ENCODE measurements at places on chromosomes 3 and 15.
A peak's percentile ranks its signal among the peaks of the same experiment; 100 is the strongest.

DNA sequence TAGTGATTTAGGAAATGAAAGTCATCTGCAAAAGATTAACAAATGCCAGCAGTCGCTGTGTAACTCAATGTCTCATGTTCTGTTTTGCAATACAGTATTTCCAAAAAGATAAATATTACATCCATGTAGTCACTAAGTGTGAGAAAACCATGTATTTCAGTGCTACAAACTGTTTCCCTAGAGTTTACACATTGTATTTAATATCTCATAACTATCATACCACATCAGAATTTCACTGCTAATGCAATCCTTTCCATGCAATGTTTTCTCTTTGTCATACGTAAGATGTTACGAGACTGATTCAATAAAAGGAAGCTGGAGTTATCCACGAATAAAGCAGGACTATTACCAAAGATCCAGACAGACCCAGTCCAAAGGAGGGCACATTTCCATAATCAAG, 269.4 kb downstream of the GBE1 start:
- no peak for DNase-seq

GRCh38 chr3:117350371-117350770, 640.8 kb downstream of the TUSC7 start:
- DNase-seq = no peak

- no peak for DNase-seq
Measured at GRCh38 chr15:81295486-81296121, 28.3 kb downstream of the STARD5 start.

DNA sequence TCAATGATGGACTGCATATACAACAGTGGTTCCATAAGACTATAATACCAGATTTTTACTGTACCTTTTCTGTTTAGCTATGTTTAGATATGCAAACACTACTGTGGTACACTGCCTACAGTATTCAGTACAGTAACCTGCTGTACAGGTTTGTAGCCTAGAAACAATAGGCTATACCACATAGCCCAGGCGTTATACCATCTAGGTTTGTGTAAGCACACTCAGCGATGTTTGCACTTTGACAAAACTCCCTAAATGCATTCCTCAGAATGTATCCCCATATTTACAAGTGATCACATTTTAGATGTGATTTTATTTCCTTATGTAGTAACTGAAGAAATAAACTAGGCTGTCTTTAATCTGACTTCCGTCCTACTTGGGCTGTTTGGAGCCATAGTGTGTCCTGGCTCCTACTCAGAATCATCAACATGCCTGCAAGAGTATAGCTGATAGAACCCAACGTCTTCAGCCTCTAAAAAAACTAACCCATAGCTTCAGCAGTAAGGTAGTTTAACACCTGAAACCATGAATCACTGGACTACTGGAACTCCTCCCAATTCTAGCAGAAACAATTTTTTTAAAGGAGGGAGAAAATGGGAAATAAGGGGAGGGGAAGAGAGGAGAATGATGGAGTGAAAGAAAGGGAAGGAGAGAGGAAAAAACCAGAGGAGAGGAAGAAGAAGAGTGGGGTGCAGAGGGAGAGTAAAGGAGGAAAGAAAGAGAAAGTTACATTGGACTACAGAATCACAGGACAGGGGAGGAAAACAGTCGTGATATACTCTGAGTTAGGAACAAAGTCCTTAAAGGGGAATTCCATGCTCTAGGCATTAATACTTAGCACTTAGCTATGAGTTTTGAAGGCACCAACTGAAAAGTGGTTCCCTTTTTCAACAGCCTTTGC, 67.7 kb upstream of the PLXND1 start:
- no peak for DNase-seq

DNA sequence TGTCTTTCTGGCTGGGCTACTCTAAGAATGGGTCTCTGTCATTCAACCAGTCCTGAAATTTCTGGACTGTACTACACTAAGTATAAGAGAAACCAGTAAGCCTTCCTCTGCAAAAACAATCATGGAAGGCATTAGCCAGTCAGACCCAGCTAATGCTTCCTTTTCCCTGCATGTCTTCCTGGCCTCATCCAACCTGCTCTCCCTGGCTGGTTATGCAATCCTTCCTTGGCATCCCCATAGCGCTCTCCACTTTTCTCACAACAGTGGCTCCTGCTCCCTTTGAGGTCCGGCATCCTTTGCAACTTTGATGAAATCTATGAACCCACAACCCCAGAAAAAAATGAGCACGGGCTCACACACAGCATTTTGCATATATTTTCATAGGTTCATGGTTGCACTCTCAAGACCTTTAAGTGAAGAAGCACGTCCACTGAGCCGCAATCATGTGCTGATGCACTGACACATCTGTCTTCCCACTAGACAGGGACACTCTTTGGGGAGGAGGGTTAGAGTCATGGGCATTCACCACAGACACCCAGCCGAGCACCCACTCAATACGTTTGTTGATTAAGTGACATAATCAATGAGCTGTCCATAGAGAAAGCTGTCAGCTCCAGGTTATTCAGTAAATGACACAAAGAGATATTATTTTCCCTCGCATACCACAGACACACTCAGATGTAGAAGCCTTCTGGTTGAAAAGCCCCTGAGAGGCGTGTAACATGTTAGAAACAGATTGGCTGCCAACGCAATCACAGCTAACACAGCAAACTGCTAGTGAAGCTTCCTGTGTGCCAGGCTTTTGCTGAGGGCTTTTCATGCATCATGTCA, 66.7 kb downstream of the PLD1 start:
- no peak for DNase-seq

- no peak for DNase-seq
Measured at GRCh38 chr15:78461171-78461888, 23.3 kb downstream of the IREB2 start.

DNA sequence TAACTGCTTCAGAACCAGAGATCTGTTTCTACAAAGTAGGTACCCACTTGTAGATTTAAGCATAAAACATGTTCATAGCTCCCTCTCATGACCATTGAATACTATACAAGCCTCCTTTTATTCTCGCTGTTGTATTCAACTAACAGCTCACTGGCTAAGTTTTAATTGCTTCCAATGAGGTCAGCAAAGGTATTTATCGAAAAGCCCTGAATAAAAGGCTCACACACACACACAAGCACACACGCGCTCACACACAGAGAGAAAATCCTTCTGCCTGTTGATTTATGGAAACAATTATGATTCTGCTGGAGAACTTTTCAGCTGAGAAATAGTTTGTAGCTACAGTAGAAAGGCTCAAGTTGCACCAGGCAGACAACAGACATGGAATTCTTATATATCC, at the start of gene FGF7:
TSS of gene FGF7 (plus strand) at position 222 of the 400 bp plus-strand sequence. CDS start 1,056 bp downstream, outside the sequence.
- DNase-seq = no peak

GRCh38 chr3:5187920-5188418, 462 bp downstream of the EDEM1 start:
- DNase-seq = peak; percentile 45

DNA sequence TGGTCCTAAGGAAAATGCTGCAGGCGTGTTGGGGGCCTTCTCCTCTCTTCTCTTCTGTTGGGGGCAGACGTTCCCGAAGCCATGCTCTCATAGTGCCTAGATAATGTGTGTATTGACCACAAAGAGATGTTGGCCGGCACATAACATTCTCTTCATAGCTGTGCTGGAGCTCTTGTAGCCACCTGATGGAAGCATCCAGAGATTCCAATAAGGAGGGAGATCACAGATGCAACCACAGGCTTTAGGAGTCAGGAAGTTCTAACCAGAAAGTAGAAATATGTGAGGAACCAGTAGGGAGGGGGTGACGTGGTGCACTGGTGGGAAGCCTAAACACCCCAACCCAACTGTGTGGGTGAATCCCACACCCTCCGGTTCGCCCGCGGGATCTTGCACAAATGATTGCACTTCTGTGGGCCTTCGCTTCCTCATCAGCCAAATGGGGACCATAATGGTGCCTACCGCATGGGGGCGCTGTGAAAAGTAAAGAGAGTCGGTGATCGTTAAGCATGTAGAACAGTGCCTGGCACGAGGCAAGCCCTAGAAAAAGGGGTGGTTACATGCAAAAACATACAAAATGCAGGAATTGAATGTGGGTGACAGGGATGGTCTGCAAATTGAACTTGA, 87.8 kb downstream of the TOP2B start:
- DNase-seq = no peak

- peak; percentile 15 for DNase-seq
Measured at GRCh38 chr3:177973241-177973840, 562.9 kb upstream of the KCNMB2 start.

DNA sequence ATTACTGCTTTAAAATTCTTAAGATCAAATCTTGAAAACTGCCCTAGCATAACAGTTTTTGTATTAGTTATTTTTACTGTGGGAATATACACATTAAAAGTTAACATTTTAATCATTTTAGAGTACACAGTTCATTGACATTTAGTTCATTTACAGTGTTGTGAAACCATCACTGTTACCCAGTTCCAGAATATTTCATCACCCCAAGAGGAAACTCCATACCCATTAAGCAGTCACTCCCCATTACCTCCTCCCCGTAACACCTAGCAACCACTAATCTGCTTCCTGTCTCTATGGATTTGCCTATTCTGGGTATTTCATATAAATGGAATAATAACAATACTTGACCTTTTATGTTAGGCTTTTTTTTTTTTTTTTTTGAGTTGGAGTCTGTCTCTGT, 164.1 kb upstream of the LRRFIP2 start:
- no peak for DNase-seq

GRCh38 chr3:172622916-172623700, 87.8 kb downstream of the NCEH1 start:
- no peak for DNase-seq

DNA sequence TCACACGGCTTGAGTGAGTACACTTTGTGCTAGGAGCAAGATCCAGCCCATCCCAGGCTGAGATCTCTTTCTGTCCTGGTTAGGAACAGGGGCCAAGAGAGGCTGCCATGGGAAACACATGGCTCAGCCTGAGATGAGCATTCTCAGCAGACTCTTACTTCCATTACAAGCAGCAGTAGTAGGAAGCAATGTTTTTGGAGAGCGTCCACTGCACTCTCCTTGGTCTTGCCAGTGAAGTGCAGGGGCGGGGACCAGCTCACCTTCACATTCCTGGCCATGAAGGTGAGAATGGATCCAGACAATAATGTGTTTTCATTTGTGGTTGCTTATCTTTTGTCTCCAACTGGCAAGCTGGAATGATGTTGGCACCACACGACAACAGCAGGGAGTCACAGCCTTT, 24.7 kb downstream of the ZNF80 start:
- DNase-seq = no peak

- peak; percentile 21 for DNase-seq
Measured at GRCh38 chr15:34708422-34708821, 46.4 kb downstream of the GJD2 start.

DNA sequence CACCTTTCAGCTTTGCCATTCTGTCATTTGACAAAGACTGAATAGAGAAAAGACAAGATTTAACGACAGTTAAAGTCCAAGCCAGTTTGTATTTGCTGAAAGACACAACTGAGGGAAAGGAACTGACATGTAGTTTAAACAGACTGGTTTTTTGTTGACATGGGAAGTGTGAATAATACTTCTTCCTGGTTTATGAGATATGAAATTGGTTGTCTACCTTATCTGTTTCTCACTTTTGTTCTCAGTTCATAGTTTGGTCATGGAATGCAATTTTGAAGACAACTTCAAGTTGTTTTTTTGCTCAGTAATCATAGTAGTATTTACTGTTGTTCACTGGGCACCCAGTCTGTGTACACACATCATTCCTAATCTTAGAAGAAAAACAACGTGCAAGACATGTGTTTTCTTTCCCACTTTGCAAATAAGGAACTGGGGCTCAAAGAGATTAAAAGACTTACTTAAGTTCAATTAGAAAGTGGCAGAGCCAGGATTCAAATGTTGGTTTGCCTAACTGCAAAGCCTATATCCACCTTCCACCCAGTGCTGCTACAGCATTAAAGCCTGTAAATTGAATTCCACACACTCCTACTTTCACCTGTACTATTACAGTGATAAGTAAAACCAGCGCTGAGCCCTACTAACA, 103.5 kb downstream of the LPP start:
- no peak for DNase-seq

DNA sequence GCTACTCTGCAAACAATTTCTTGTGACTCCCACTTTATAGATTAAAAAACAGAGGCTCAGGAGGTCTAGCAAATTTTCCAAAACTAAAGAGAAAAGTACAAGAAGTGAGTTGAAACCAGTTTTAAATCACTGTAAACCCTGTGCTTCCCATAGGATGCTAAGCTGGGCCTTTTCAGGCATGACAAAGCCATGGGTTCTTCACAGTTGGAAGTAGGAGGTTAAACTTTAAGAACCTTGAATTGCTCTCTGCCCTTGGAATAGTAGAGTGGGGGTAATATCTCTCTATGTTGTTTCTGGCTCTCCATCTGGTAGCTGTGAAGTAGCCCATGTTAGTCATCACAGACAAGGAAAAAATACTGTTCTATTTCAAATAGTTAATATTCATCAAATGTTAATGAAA, 193.6 kb upstream of the SATB1 start:
- no peak for DNase-seq

GRCh38 chr15:42156243-42156922, at the start of gene PLA2G4F:
TSS of gene PLA2G4F (minus strand) at chr15:42156636. CDS start at chr15:42156549, 87 bp downstream.
- DNase-seq = no peak

DNA sequence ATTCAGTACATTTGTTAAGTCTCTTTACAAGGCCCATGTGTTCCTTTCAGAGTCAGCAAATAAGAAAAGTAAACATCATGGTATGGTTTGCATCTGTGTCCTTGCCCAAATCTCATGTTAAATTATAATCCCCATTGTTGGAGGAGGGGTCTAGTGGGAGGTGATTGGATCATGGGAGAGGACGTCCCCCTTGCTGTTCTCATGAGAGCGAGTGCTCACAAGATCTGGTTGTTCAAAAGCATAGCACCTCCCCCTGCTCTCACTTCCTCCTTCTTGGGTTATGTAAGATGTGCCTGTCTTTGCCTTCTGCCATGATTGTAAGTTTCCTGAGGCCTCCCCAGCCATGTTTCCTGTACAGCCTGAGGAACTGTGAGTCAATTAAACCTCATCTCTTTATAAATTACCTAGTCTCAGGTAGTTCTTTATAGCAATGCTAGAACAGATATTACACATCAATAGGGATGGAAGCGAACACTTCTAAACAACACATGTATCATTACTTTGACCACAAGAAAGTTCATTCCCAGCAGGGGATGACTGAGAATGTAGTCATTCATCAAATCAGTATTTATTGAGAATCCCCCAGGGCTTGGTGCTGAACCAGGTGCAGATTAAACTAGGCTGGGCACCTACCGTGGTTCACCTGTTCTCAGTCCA, 4.1 kb downstream of the EFCAB12 start:
- no peak for DNase-seq

GRCh38 chr15:76234337-76234889, 76.9 kb downstream of the ETFA start:
- no peak for DNase-seq
